NCI-H2227 treated with DMSO at 0.1 percent for 48 hours (cell line): ENCODE measurements at places on chromosomes 4 and X.

- DNase-seq, result no peak
Observed at GRCh38 chrX:97234471-97235081, 350.9 kb downstream of the RPA4 start.

DNA sequence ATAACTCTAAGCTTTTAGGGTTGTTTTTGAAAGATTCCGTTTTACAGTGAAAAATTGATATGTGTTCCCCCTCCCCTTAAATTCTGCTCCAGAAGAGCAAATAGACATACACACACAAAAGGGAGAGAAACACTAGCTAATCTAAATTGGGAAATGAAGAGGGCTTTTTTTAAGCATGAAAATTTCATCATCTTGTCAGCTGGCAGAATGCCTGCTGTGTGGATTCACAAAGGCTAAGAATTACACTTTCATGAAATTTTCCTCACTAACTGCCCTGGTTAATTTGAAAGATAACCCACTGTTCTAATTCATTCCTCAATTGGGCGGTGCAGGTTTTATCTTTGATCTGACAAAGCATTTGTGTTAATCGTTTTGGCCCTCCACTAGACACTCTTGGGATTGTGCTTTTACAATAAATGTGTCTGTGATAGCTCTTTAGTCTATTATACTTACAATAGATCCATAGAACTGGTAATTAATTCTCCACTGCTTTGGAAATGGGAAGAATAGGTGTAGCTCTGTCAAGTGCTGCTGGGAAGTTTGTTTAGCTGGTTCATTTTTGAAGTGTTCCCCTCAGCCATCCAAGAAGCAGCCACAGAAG, 152.9 kb downstream of the POLA1 start:
- peak; percentile 72 for DNase-seq

GRCh38 chrX:118251271-118251670, 94.6 kb upstream of the WDR44 start:
- DNase-seq, result no peak

- no peak for DNase-seq
Observed at GRCh38 chr4:26055855-26056254, 141.8 kb downstream of the SMIM20 start.

DNA sequence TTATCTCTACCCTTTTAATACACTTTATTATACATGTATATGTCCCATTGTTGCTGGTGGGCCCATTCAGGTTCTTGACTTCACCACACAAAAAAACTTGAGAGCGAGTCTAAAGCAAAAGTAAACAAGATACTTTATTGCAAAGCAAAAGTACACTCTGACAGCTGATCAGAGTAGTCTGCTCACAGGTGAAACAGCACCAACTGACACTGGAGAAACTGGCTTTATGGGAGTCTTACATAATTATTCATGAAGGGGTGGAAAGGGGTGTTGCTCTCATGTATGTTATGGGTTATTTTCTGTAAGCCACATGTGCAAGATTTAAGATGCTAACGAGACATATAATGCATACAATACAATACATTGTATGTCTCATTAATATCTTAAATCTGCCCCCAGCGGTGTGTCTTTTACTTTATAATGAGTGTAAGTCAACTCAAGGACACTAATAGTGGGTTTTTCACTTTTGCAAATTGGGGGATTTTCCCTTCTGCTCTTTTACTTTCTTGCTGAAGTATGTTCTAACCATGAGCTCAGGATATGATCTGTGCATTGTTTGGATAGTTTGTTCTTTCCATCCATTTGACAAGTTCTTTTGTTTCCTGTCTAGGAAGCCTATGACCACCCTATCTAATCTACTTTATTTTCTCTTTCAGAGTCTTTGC, 256.1 kb upstream of the ITM2A start:
- no peak for DNase-seq

GRCh38 chr4:40731792-40732245, 17.9 kb upstream of the NSUN7 start:
- DNase-seq, result peak; percentile 32

GRCh38 chr4:2390784-2391421, 27.5 kb downstream of the ZFYVE28 start:
- DNase-seq, result no peak

DNA sequence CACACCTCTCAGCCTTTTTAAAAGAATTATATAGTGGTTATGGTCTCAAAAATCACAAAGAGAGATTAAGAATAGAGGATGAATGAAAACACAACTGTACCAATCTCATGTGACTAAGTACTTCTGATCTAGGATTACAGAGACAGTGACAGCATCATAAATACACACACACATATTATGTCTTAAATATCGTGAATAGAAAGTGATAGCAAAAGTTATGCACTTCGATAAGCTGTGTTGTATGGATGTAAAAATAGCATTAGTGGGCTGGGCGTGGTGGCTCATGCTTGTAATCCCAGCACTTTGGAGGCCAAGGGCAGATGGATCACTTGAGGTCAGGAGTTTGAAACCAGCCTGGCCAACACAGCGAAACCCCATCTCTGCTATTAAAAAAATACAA, 25.0 kb downstream of the GYPA start:
- no peak for DNase-seq

DNA sequence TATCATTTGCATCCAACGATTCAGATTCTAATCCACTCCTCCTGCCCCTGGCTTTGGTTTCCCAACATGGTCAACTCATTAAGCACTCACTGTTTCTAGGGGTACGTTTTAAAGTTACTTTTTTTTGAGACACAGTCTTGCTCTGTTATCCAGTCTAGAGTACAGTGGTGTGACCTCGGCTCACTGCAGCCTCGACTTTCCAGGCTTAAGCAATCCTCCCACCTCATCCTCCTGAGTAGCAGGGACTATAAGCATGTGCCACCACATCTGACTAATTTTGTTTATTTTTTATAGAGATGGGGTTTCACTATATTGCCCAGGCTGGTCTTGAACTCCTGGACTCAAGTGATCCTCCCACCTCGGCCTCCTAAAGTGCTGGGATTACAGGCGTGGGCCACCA, 48.9 kb downstream of the TMEM156 start:
- DNase-seq, result no peak

DNA sequence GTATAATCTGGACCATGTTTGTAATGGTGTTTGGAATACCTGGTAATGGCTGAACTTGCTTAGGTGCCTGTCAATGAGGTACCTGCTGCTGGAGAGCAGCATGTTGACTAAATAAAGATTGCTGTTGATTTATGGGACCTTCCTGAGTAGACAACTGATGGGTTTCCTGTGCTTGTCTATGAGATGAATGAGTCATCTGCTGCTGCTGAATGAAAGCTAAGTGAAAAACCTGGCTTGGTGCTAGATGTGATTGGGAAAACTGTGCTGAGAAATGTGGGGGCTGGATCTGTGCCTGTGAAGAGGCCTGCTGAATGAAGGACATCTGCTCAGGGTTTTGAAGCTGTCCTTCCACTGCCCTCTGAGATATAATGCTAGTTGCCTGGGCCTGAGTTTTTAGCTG, 69.6 kb downstream of the WNK3 start:
- no peak for DNase-seq

- DNase-seq, result no peak
Observed at GRCh38 chr4:47990145-47990544, 26.3 kb downstream of the CNGA1 start.

DNA sequence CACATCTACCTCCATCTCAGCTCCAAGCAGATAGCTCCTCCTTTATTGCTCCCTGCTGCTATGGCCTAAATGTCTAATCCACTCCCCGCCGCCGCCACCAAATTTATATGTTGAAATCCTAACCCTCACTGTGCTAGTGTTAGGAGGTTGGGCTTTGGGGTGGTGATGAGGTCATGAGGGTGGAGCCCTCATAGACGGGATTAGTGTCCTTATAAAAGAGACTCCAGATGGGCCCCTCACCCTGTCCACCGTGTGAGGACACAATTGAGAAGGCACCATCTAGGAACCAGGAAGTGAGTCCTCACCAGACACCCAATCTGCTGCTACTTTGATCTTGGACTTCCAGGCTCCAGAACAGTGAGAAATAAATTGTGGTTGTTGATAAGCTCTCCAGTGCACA, 13.6 kb upstream of the TBC1D14 start:
- no peak for DNase-seq

GRCh38 chr4:189311251-189311650, 629.4 kb upstream of the FRG1 start:
- no peak for DNase-seq

DNA sequence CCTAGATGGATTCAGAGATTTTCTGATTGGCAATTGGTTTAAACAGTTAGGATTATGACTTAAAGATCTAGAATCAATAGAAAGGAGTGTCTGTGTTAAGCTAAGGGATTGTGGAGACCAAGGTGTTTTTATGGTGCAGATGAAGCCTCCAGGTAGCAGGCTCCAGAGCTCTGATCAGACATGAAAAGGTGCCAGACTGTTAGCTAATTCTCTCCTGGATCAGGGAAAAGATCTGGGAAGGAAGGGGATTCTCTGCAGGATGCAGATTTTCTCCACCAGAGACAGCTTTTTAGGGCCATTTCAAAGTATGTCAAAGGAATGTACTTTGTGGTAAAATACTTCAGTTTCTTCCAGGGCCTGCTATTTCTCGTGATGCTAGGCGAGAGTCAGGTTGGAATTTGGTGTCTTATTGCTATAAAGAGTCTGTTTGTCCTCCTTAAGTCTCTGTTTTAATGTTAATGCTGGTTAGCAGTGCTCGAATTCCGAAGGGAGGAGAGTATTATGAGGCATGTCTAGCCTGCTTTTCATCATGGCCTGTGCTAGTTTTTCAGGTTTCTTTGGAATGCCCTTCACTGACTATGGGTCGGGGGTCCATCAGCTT, 12.0 kb upstream of the GPR78 start:
- DNase-seq, result no peak

- DNase-seq, result no peak
Observed at GRCh38 chr4:28313729-28314713, 1453.4 kb downstream of the STIM2 start.

DNA sequence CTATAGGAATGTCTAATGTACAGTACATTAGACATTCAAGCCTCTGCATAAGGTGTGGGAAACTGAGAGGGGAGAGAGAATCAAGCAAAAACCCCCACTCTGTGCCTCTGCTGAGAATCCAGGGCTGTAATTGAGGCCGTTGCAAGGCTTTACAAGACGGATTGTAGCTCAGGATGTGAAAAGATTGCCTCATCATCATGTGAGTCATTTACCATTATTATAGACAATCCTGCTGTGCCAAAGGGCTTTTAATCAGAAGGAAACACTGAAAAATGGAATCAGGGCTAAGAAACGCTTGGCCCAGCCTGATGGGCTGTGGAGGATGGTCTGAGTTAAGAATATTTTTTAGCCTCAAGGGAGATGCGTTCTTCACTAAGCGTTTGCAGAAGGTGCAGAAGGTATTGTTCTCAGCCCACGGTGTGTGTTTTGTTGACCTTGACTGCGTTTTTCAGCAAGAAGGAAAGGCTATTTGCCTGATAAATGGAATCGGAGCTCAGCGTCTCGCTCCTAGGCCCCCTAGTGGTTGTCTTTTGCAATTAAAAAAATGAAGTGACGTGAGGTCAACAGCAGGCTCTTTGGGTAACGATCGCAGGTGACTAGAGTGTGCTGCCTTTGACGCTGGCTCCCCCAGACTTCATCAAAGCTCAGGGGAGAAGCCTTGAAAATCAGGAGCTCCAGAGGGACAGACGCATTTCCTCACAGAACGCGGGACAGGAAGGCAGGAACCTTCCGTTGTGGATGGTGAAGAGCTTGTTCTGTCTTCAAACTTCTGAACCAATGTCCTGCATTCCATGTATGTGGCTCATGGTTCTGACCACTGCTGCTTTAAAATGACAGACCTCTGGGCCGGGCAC, 18.1 kb upstream of the CHRNA9 start:
- DNase-seq, result no peak
